ENCODE measurements at places on chromosomes 7 and 10.

DNA sequence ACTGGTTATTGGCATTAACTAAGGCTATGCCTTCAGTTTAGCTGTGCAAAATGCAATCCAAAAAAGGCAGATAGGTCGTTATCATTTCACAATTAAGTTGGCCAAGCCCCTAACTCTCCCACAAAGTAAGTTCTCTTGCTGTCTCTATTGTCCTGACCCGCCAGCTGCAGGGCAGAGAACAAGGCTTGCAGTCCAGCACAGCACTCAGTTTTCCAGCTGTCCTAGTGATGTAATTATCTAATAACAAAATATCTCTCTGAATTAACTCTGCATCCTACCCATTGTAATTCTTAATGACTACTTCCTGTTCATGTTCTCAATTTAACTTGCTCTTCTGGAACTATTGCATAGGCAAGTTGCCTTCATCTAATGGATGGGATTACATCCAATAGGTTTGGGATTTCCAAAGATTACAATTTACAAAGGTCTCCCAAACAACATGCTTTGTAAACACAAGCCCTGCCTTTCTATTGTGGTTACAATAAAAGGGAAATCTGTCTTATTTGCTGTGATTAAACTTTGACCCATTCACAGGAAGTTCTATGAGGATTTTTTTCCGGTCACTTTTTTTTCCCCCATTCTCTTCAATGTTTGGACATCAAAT lies 55.2 kb downstream of the CDK6 start:
- no peak for DNase-seq

DNA sequence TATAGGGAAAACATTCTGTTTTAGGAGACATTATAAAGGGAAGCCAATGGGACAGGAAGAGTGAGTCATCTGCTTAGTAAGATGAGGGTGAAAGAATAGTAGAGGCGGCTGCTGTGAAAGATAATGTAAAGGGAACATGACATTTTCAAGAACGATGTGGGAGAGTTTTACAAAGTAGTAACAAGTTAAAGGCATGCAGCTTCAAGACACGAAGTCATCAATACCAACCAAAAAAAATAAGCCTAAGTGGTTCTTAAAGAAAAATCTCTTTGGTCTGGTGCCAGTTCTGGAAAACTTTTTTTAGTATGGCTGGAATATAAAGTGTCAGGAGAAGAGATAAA lies 6.1 kb downstream of the GSTO1 start:
- DNase-seq, result peak; percentile 81

DNA sequence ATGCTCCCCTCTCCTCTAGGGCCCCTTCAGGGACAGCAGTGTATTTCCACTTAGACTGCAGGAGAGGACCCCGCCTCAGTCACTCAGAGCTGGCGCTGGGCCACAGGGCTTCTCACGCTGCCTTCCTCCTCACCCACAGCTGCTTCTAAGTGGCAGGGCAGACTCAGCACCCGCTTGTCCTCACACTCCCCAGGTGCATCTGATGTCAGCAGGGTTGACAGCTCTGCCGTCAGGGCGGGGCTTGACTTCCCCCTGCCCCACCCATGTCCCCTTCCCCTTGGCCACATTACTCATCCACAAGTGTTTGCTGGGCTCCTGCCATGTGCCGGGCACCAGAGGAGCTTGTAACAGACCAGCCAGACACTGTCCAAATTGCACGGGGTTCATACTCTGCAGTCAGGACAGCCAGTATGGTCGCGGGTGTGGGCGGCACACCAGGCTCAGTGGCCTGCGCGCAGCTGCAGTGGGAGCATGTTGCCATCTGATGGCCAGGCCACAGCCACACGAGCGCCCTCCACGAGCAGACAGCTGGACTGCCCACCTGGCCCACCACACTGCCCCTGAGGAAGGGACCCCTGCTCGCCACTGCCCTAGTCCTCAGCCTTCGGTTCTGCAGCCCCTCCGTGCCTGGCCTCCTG lies 29.3 kb upstream of the TTYH3 start:
- no peak for DNase-seq

DNA sequence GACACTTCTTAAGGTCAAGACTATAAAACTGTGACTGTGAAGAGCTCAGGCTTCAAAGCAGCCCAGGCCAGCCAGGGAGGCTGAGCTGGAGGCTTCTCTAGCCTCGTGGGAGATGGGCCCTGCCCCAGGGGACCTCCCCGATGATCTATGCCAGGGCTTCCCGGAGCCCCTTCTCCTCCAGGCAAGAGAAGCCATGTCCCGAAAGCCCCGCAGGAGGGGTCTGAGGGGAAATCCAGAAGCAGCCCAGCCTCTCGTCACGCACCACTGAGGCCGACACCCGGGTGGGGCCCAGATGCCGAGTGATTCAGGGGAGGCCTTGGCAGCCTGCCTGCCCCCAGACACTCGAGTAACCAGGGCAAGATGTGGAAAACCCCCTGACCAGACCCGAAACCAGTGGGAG lies 63.7 kb downstream of the PROSER2 start:
- DNase-seq, result no peak

- no peak for DNase-seq
Observed at GRCh38 chr10:514137-514671, 175.3 kb downstream of the DIP2C start.

- no peak for DNase-seq
Observed at GRCh38 chr10:29850371-29850770, 209.0 kb downstream of the JCAD start.

- peak; percentile 60 for DNase-seq
Observed at GRCh38 chr7:36210291-36210922, 57.4 kb downstream of the EEPD1 start.
